ENCODE measurements at places on chromosomes 6 and 20.

DNA sequence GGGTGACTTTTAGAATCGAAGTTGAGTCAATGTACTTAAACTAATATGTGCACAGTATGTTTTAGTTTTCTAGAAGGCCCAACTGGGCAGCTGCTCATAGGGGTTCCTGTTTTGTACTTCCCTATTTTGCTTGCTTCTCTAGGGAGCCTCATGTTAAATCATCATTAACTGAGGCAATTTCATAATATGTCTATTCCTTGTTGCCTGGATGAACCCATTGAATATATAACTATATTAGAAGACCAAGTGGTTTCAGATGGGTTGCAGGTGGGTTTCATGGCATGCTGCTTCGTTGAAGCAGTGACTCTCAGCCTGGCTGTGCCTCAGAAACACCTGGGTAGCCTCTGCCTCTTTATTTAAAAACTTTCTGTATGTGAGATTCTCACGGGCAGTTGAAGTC lies 22.2 kb downstream of the CARMIL1 start:
- no peak for DNase-seq

DNA sequence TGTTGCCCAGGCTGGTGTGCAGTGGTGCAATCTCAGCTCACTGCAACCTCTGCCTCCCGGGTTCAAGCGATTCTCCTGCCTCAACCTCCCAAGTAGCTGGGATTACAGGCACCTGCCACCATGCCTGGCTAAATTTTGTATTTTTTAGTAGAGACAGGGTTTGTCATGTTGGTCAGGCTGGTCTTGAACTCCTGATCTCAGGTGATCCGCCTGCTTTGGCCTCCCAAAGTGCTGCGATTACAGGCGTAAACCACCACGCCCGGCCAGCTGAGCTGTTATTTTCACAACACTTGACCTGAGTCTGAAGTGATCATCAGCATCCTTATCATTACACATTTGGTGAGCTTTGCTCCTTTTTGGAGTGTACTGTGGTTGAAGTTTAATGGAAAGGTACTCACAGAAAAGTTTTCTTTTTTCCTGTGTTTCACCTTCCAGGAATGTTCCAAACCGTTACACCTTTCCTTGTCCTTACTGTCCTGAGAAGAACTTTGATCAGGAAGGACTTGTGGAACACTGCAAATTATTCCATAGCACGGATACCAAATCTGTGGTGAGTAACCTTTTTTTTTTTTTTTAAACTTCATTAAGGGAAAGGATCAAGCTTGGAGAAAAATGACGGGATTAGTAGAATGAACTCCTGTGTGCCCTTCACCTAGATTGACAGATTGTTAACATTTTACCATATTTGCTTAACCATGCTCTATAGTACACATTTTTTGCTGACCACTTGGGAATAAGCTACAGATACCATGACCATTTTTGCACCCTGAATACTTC lies 9.7 kb downstream of the RNF114 start:
- DNase-seq = no peak

GRCh38 chr6:8539453-8539852 lies 104.1 kb upstream of the SLC35B3 start:
- DNase-seq = no peak

GRCh38 chr6:81439417-81439816 lies 313.1 kb downstream of the TENT5A start:
- no peak for DNase-seq

DNA sequence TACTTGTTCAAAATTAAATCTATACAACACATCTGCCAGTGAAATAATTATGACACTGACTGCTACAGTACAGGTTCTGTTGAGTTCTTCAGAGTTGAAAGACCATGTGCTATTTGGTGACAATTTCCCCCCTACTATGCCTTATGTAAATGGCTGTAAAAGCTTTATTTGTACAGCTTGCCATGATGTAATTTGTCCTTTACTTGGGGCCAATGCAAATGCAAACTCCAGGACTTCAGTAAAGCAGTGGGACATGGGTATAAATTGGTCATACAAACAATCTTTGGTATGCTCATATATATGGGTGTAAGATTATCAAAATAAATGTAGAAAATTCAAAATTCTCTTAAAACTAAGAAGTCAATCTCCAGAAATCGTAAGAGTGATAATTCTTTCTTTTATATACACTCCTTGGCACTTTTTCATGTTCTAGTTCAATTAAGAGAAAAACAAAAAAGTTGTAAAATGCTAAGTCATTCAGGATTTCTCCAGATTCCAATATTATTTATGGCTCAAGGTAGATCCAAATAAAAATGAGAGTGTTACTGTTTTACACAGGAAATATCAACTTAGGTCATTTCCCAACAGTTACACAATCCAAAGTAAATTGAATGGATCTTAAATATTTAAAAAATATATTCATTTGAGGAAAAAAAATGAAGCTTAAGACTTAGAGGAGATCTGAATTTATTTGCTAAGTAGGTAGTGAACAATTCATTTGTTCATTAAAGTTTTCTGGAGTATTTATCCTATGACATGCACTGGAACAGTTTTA lies 1310.5 kb upstream of the CITED2 start:
- DNase-seq = no peak

- no peak for DNase-seq
These were observed 40.8 kb upstream of the FOXP4 start for GRCh38 chr6:41505122-41506049.

DNA sequence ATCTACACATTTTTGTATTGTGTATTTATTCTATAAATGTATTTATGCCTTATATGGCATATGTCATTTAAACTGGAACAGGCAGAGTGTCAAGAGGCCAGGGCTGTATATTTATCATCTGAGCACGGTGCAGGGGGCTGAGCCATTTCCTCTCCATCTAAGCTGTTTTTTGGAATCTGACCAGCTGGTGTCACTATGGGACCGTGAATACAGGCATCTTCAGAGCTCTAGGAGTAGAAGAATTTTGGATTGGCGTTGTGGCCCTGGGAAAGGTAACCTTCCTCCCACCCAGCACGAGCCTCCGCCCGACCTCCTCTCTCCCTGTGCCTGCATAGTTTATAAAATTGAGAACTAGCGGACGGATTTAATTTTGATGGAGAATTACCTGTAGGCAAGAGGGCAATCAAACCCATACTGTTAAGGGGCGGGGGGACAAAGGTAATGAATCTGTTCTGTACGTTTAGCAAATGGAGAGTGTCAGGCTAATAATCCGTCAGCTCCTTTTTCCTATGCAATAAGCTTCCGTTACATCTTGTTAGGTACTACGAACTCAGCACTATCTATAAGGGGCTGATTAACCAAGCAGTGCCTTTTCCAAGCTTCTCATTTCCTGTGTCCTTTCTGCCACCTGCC lies 29.0 kb upstream of the EEF1E1 start:
- peak; percentile 7 for DNase-seq

- DNase-seq = no peak
These were observed 48.0 kb downstream of the ARMC2 start for GRCh38 chr6:108896111-108896661.

DNA sequence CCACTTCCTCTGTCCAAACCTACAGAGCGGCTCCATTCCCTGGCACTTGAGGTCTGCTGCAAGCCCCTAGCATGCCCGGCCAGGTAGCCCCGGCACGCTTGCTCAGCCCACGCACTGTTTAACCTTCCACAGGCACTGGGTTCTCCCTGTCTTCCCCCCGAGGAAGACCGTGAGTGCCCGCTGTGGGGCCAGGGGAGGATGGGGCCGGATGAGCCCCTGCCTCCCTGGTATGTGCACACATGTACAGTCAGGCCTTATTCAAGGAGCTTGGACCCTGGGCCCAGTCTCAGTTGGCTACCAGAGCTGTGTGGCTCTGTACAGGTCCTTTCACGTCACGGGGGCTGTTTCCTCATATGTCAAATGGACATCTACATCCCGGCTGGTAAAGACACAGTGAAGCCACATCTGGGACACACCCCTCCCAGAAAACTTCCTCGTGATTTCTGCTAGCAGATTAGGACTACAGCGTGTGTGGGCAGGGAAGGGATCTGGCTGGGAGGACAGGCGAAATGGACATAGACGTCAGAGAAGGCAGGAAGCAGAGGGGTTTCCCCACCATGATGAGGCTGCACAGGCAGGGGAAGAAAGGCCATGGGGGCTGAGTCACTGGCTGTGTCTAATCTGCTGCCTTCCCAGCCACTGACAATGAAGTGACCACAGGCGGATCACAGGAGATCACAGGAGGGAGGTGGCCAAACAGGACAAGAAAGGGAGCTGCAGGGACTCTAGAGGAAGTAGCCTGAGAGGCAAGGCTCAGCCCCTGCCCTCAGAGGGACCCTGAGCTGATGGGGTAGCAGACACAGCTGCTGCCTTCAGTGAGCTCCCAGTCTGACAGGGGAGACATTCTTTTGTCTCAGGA lies 62.9 kb downstream of the MRPL14 start:
- DNase-seq = no peak

DNA sequence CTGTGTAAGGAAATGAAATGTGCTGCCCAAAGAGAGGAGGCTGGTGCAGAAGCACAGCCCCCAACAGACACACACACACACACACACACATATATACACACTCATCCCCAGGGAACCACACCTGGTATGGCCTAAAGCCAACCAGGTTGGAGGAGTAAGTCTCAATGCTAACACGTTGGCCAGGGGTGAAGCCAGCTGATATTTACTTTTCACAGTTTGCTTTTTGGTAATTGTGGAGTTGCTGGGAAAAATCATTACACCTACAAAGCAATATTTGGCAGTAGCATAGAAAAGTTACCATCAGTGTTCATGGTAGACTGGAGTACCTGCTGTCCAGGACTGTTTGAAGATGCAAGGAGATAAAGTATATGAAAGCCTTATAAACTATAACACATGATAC lies 50.3 kb upstream of the NAA20 start:
- DNase-seq = no peak

GRCh38 chr6:35489066-35489465 lies 7.8 kb downstream of the TEAD3 start:
- DNase-seq = no peak

- DNase-seq = no peak
These were observed 418.2 kb downstream of the GJA1 start for GRCh38 chr6:121853686-121854085.

- no peak for DNase-seq
These were observed 112.6 kb upstream of the TRAF3IP2 start for GRCh38 chr6:111718326-111718725.

GRCh38 chr6:161133963-161134362 lies 139.9 kb downstream of the AGPAT4 start:
- DNase-seq = no peak

GRCh38 chr20:63190828-63191227 lies 25.1 kb downstream of the YTHDF1 start:
- DNase-seq = no peak

- DNase-seq = peak; percentile 5
These were observed 126.4 kb downstream of the BANF2 start for GRCh38 chr20:17825960-17826843.

- DNase-seq = no peak
These were observed 15.8 kb upstream of the PPP1R16B start for GRCh38 chr20:38789503-38790199.

GRCh38 chr6:2508071-2508470 lies 242.7 kb downstream of the MYLK4 start:
- no peak for DNase-seq

DNA sequence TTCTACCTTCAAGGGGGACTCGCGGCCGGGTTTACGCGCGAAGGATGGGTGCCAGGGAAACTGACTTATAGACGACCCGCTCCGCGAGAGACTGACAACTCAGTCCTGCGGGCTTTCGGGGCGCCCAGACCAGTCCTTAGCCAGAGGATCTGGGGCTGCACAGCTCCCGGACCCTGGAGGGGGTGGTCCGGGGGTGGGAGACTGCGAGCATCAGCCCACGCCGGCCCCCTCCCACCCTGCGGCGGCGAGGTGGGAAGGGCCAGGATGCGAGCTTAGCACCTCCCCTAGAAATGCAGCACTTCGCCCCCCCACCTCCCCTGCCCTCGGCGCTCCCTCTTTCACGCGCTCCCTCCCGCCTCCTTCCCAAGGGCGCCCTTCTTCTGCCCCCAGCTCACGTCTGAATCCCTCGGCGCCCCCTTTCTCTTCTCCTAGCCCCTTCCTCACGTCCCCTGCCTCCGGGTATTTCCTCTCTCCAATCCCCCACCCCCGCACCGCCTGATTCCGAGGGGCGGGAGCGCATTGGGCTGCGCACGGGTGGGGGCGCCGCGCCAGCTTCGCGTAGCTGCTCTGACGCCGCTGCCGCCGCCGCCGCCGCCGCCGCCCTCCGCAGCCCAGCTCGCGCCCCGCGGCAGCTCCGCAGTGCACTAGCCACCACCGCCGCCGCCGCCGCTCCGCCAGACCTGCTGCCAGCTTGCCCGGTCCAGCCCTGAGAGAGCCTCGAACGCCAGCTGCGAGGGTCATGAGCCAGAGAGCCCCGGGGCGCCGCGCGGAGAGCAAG lies at the start of gene SLC32A1:
Gene SLC32A1 (plus strand): TSS at position 639 of the 778 bp plus-strand sequence. CDS start 239 bp downstream, outside the sequence.
- DNase-seq = no peak

- DNase-seq = peak; percentile 2
These were observed 171.7 kb downstream of the WDR27 start for GRCh38 chr6:169529931-169530751.
